Neural progenitor cell (in vitro differentiated cells): ENCODE measurements at places on chromosomes 16 and 17. TPM values are rescaled to one million over a fixed set of nuclear protein-coding genes. Genes with fewer than 3 reads are reported as not detected.

DNA sequence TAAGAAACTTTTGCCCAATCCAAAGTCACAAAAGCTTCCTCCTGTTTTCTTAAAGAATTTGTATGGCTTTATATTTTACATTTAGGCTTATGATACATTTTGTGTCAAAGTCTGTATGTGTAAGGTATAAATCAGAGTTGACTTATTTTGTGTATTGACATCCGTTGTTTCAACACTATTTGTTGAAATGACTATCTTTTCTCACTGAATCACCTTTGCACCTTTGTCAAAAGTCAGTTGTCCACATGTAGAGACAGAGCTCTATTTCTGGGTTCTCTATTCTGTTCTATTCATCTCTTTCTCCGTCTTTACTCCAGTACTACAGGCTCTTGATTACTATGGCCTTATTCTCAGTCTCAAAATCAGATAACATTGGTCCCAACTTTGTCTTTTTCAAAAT lies 73.2 kb downstream of the C16orf78 start:
- peaks cover 7% of the 10 kb centered on the region for H3K27me3 ChIP-seq
- H3K36me3 ChIP-seq: no peaks in the 10 kb centered on the region
- H3K4me1 ChIP-seq: peaks cover 12% of the 10 kb centered on the region

- no peak overlapping the region for H3K4me3 ChIP-seq
- peaks cover 4% of the 10 kb centered on the region for H3K4me1 ChIP-seq
- H3K36me3 ChIP-seq: no peaks in the 10 kb centered on the region
- no peak for DNase-seq
- H3K27ac ChIP-seq: no peak overlapping the region
These were observed 7.4 kb downstream of the TMC6 start for GRCh38 chr17:78120971-78121800.

Gene TVP23B
- 33.0 and 49.6 TPM in 2 replicates for total RNA-seq

DNA sequence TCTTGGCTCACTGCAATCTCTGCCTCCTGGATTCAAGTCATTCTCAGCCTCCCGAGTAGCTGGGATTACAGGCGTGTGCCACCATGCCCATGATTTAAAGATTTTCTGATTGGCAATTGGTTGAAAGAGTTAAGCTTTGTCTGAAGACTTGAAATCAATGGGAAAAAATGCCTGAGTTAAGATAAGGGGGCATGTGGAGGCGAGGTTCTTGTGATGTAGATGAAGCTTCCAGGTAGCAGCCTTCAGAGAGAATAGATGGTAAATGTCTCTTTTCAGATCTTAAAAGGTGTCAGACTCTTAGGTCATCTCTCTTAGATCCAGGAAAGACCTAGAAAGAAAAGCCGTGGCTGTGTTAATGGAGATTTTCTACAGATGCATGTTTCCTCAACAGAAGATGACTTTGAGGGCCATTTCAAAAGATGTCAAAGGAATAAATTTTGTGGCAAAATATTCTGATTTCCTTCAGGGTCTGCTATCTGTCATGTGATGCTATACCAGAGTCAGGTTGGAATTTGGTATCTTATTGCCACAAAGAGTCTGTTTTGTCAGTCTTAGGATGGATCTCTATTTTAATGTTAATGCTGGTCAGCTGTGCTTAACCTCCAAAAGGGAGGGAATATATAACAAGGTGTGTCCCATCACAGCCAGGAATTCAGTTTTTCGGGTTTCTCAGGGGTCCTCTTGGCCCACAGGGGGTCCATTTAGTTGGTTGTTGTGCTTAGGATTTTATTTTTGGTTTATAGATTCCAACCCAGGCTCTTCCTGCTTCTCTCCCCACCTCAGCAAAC lies 58.3 kb upstream of the AKTIP start:
- no peak for DNase-seq
- H3K27ac ChIP-seq: no peak overlapping the region
- no peaks in the 10 kb centered on the region for H3K27me3 ChIP-seq
- no peak overlapping the region for H3K4me3 ChIP-seq
- H3K36me3 ChIP-seq: no peaks in the 10 kb centered on the region

DNA sequence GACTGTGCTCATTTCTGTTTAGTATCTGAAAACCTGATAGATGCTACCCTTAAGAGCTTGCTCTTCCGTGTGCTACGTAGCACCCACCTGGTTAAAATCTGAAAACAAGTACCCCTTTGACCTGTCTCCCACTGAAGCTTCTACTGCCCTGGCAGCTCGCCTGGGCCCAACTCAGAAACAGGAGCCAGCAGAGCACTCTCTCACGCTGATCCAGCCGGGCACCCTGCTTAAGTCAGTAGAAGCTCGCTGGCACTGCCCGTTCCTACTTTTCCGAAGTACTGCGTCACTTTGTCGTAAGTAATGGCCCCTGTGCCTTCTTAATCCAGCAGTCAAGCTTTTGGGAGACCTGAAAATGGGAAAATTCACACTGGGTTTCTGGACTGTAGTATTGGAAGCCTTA lies 18.9 kb downstream of the NTAN1 start:
- no peaks in the 10 kb centered on the region for H3K4me1 ChIP-seq
- no peak overlapping the region for H3K27ac ChIP-seq
- H3K4me3 ChIP-seq: no peak overlapping the region
- no peak for DNase-seq

- no peaks in the 10 kb centered on the region for H3K36me3 ChIP-seq
- no peak overlapping the region for H3K27ac ChIP-seq
- no peak overlapping the region for H3K4me3 ChIP-seq
- no peak for DNase-seq
These were observed 6.2 kb upstream of the SLC25A19 start for GRCh38 chr17:75295201-75296158.

GRCh38 chr17:62696256-62696655 lies 68.8 kb downstream of the MRC2 start:
- no peak for DNase-seq
- no peak overlapping the region for H3K4me3 ChIP-seq
- H3K27ac ChIP-seq: no peak overlapping the region
- H3K4me1 ChIP-seq: peaks cover 19% of the 10 kb centered on the region
- H3K27me3 ChIP-seq: no peaks in the 10 kb centered on the region

DNA sequence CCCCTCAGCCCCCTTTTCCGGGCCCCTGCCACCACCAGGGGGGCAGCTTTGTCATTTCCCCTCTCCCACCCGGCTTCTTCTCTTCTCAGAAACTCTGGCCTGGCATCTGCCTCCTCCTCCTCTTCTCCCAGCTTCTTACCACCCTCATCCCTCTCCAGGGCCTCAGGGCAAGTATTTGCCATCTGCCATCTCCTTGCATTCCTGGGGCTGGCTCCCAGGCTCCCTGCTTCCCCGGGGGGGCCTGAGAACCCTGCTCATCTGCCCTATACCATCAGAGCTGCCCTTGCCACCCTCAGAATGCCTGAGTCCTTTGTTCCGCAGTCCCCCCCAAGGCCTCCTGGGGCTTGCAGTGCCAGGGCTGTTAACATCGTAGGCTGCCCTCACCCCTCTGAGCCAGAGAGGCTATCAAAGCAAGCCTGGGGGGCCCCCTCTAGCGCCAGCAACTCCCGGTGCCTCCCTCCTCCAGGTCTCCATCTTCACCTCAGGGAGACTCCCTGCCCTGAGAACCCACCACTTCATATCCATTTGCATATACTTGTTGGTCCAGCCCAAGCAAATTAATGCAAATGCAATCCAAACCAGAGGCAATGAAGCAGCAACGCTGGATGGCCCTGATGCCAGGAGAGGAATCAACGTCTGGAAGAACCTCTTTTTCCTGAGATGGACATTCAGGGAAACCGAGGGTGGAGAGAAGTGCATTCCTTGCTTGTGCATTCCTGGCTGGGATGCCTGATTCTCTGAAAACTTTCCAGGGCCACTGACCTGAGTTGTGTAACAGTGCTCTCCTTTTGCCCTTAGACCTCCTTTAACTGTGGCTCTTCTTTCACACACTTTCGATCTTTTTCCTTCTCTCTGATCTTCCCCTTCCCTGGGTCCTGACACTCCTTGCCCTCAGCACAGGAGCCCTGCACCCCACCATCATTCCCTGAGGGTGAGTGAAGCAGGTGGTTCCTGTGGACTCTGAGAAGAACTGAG lies 20.7 kb upstream of the SP2 start:
- DNase-seq: no peak
- peaks cover 34% of the 10 kb centered on the region for H3K4me1 ChIP-seq
- no peak overlapping the region for H3K27ac ChIP-seq

Gene INTS2
- 32.8 and 41.6 TPM in 2 replicates for total RNA-seq
